ENCODE measurements at places on chromosomes 2 and 18.

DNA sequence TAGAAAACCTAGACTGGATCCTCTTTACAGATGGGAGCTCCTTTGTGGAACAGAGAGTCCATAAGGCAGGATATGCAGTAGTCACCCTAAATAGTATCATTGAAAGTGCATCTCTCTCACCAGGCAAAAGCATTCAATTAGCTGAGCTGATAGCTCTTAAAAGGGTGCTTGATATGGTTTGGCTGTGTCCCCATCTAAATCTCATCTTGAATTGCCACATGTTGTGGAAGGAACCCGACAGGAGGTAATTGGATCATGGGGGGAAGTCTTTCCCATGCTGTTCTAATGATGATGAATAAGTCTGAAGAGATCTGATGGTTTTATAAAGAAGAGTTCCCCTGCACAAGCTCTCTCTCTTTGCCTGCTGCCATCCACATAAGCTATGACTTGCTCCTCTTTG is 96.2 kb upstream of the RMP24 start:
- no peak for DNase-seq

GRCh38 chr18:73758446-73758845 is 389.2 kb downstream of the FBXO15 start:
- no peak for DNase-seq

GRCh38 chr2:227415538-227416424 is 28.0 kb upstream of the SCYGR1 start:
- no peak for DNase-seq

GRCh38 chr2:232340171-232340935 is 38.2 kb upstream of the ALPP start:
- DNase-seq: peak; percentile 1

- DNase-seq: no peak
These were observed 32.4 kb downstream of the TMEM177 start for GRCh38 chr2:119711352-119711751.

DNA sequence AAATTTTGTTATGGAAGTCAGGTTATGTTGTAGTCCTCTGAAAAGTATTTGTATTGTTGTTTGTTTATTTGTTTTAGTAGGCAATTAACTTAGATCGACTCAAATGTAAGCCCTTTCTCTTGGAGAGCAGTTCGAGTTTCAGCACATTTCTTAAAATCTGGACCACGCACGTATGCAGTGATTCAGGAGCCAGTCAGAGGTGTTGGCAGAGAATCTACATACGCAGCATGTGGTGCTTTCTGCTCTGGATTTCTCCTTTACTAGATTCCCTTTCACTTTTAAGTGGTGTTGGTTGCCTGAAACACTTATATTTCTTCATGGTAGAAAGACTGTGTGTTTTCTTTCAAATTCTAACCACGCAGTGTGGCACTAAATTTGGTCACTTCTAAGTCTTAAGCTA is 773.9 kb upstream of the LRATD1 start:
- no peak for DNase-seq

DNA sequence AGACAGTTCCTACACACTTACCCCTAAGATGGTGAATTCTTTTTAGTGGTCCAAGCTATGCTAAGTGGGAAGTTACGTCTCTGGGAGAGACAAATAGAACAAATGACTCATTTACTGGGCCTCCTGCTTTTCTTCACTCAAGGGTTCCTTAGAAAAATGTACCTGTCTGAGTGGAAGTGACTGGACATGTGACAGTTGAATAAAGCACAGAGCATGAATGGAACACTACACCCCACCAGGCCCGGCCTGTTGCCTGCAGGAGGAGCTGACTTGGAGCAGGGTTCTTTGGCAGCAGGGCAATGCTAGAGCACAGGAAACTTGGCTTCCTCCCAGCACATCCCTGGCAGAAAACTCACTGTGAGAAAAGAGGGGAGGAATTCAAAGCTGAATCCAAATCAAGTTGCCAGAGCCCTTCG is 451.0 kb upstream of the SETBP1 start:
- no peak for DNase-seq

- DNase-seq: no peak
These were observed 90.7 kb downstream of the NRP2 start for GRCh38 chr2:205772983-205773382.

- no peak for DNase-seq
These were observed 289.5 kb downstream of the PDE11A start for GRCh38 chr2:177783091-177783490.

- no peak for DNase-seq
These were observed 140.4 kb downstream of the FTCDNL1 start for GRCh38 chr2:199710551-199710950.

DNA sequence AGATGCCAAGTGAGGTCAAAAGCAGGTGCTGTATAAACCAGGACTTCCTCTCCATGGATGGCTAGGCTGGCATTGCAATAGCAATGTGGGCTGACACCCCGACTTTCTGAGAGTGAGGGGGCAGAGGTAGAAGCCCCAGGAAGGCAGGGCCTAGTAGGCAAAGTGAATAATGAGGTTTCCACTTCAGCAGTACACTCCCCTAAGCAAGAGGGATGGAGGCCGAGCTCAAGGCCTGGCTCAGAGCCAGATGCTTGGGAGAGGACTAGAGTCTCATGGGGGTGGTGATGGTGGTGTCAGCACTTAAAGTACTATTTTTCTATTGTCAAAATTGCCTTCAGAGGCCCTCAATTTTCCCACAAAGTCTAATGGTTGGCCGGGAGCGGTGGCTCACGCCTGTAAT is 41.6 kb upstream of the HK2 start:
- DNase-seq: no peak

DNA sequence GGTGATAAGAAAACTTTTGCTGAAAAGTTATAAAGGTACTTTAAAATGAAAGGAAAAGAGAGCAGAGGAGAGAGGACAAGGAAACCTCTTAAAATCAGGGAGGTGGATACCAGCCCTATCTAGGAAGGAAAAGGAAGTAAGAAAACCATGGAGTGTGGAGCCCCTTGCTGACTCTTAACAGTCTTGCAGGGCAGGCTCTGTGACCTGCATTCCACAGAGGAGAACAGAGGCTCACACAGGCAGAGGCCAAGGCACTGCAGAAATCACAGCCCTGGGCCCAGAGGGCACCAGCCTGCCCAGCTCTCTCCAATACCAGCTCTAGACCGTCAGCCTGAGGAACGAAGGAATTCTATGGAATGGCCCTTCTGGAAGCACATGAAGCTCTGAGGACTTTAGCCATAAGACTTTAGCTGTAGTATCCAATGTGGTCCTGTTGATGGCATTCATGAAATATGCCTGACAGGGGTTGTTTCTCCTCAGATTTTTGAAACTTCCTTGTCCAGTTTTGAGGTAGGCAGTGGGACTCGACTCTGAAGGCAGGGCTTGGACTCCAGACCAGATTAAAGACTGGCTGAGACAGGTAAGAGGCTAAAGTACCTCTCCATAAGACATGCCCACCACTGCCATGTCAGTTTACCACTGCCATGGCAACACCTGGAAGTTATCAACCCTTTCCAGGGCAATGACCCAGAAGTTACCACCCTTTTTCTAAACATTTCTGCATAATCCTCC is 216.3 kb downstream of the ANAPC1 start:
- DNase-seq: no peak

GRCh38 chr2:134668821-134669220 is 50.0 kb downstream of the TMEM163 start:
- DNase-seq: peak; percentile 79

DNA sequence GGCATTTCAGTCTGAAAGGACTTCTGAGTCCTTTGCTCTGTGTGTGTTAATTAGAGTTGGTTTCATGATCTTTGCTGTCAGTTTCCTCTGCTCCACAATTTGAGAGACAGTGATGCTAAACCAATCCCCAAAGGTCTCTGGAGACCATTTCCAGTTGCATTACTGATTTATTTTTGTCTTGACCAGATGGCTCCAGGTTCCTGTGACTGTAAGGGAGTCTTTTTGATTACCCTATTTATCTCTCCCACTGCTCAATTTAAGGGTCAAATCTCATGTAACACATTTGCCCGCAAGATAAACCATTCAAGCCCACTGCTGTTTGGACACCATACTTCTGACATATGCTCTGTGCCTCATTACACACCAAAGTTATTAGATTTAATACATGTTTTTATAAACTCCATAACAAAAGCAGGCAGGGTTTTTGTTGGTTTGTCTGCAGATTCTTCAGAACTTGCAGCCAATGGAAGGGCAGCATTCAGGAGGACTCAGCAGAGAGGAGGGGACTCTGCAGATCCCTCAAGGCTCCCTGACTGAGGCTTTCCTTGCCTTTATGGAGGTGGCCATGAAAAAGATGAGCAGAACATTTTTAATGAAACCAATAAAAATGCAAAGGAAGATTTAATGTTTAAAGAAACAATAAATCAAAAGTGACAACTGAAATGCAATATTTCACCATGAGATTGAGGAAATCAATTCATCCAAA is 889.3 kb upstream of the CELF4 start:
- no peak for DNase-seq

GRCh38 chr2:119431155-119431975 is at the start of gene TMEM37:
TMEM37 (plus strand) TSS chr2:119431854; CDS start chr2:119431904, 50 bp downstream.
- peak; percentile 11 for DNase-seq

DNA sequence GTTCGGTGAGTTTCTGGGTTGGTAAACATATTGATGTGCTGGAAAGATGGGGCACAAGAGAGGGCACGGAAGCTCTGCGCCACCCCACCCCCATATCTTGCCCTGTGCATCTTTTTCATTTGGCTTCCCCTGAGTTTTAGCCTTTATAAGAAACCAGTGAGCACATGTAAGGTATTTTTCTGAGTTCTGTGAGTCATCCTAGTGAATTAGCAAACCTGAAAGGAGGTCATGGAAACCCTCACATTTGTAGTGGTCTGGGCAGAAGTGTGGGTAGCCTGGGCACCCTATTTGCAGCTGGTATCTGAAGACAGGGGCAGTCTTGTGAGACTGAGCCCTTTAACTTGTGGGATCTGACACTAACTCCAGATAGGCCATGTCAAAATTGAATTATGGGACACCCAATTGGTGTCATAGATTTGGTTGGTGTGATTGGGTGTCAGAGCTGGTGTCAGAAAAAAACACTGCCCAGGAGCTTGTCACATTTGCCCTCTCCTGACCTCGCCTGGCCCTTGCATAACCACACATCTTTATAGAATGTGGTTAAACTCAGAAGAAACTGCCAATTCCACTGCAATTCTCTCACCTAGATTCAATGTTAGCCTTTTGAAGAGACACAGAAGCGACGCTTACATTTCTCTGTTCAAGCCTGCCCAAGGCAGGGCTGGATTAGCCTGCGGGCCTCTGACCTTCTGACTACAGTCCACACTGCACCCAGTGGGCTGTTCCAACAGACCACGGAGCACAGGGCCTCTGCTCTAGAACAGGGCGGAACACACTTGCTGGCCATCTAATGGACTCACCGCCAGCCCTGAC is 12.0 kb upstream of the GALM start:
- peak; percentile 86 for DNase-seq

GRCh38 chr2:11750422-11750821 is 4.0 kb downstream of the LPIN1 start:
- peak; percentile 48 for DNase-seq

- DNase-seq: no peak
These were observed 1533.0 kb downstream of the LRP1B start for GRCh38 chr2:140597836-140598235.

DNA sequence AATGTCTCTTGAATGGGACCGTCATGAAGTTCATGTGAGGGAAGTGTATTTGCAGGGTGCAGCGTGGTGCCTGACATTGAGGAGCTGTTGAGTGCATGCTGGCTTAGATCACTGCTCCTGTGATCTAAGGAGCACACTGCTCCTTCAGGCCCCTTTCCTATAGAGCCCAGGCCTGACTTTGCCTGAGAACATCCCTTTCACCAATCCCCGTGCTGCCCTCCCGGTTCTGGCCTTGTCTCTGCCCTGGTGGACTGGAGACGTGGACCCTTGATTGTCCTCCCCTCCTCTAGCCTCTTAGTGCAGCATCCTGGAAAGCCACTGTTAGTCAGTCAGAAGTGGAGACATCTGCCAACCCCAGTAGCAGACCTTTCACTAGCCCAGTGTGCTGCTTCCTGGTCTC is 323.6 kb upstream of the HS6ST1 start:
- no peak for DNase-seq

GRCh38 chr18:41378598-41378997 is 576.4 kb upstream of the PIK3C3 start:
- DNase-seq: no peak

DNA sequence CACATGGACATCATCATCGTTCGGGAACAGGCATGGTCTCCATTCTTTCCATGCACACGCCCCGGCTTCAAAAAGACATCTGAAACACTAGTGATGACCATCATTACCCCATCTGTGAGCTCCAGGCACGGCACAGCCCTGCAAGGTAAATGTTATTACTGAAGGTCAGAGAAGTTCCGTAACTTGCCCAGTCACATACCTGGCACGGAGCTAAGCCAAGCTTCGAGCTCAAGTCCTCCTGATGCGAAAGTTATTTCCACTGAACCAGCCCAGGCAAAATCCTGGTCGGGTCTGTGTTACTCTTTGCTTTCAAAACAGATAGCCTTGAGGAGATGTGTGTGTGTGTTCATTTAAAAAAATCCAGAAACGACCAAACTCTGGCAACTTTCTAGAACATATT is 22.8 kb downstream of the FHL2 start:
- DNase-seq: no peak

GRCh38 chr2:187403568-187404260 is 44.3 kb downstream of the CALCRL start:
- no peak for DNase-seq

DNA sequence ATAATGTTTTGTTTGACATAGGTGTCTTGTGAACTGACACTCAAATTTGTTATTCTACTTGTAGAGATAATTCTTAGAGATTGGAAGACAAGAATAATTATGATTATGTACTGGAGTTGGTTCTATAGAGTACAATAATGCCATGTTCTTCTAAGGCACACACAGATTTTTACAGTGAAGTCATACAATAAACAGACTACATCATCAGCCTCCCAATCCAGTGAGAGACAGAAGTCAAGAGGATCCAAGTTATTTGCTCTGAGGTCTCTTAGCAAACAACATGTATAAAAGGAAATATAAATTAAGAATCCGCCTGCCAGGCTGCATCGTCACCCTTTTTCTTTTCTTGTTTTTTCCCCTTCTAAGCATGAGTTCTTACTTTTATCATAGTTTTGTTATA is 613.5 kb upstream of the SETBP1 start:
- no peak for DNase-seq

- DNase-seq: no peak
These were observed 911.8 kb downstream of the CPS1 start for GRCh38 chr2:211468217-211468616.

- no peak for DNase-seq
These were observed 15.5 kb downstream of the SLC9A2 start for GRCh38 chr2:102634831-102635241.

- no peak for DNase-seq
These were observed 37.3 kb upstream of the XPO1 start for GRCh38 chr2:61575447-61575859.

DNA sequence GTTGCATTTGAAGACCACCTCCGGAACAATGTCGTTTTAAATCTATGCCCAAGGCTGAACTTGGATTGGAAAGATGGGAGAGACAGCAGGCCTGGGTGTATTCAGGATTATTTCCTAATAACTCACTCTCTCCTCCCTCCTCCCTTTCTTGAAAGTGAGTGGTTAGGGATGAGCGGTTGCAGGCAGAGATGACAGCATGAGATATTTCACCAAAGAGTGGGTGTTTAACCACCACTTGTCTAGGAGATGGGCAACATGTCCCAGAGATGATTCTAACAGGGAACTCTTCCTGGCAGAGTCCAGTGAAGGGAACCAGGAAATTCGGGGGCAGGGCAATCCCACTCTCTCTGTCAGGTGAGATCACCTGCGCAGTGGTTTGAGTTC is 123.2 kb downstream of the KCTD1 start:
- DNase-seq: no peak
